NCI-H187 (cell line): ENCODE measurements at places on chromosomes 2 and 18.

DNA sequence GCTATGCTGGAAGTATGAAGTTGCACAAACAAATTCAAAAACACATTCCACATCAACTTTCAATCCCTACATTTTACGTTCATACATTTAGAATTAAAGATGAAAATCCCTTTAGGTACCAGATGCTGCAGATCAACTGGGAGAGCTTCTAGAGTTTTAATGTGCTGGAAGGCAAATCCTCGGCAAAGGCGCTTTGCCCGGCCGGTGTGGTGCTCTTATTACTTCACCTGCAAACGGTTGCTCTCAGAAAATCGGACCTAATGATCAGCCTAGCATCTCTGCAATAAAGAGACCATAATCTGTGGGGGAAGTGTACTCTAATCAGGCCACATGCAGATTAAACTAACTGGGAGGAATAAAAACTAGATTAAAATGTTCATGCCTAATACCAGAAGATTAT lies 513.8 kb downstream of the ZEB2 start:
- DNase-seq = no peak

GRCh38 chr2:155442755-155443372 lies 744.4 kb downstream of the KCNJ3 start:
- no peak for DNase-seq

DNA sequence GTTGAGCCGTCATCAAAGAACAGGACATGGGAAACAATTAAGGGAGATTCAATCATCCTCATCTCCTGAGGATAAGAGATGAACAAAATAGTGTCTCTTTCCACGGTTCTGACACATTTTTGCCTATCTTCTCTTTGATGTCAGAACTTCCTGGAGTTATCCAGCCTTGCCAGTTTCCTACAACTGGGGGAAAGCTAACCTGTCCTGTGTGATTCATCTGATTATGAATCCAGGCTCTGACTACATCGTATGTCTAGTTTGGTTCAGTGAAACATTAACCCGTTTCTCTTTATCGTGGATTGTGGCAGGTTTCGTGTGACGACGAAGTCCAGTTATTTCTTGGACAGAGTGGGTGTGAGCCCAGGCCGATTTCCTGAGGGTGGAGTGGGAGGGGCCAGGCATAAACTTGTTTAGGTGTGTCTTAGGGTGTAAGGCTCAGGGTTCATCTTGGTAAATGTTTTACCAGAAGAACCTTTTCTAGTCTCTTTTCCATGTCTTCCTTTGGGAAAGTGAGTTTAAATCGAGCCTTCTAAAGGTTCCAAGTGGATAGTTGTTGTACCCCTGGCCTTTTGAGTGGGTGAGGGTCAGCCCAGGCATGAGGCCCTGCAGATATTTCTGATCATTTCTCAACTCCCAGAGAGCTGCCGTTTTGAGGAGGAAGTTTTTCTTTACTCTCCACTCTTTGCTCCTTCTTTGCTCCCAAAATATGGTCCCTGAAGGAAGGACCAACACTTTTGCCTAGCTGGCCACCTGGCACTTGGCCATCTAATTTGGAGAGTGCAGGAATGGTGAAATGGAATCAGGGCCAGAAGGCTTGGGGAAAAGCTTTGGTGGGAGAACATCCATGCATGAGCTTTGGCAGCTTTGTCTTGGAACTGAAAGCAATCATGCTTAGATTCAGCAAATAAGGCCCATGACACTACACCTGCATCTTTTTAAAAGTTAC lies 50.4 kb upstream of the FZD5 start:
- DNase-seq = no peak

- DNase-seq = no peak
These were observed 99.0 kb upstream of the ID2 start for GRCh38 chr2:8582651-8583399.

DNA sequence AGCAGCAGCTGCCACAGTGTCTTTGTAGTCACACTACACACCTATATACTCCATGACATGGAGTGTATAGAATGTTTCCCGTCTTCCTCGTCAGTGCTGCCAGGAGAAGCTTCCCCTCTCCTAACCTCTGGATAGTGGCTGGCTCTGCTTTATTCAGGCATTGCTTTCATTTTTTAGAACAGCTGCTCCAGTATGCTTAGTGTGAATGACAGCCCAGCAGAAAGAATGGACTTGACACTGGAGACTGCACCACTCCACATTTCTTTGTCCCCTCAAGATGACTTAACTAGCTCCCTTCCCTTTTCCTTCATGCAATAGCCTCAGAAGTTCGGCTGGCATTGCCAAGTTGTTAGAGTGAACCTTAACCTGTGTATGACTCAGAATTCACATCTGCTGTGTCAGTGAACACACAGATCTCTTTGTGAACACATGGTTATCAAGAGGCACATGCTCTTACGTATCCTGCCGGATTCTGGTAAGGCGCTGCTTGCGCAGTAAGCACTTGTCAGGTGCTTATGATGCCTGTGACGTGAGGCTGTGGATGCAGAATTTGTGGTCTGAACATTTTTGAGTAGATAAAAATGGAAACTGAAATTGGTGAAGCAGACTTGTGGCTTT lies 73.9 kb downstream of the NEDD4L start:
- peak; percentile 7 for DNase-seq

DNA sequence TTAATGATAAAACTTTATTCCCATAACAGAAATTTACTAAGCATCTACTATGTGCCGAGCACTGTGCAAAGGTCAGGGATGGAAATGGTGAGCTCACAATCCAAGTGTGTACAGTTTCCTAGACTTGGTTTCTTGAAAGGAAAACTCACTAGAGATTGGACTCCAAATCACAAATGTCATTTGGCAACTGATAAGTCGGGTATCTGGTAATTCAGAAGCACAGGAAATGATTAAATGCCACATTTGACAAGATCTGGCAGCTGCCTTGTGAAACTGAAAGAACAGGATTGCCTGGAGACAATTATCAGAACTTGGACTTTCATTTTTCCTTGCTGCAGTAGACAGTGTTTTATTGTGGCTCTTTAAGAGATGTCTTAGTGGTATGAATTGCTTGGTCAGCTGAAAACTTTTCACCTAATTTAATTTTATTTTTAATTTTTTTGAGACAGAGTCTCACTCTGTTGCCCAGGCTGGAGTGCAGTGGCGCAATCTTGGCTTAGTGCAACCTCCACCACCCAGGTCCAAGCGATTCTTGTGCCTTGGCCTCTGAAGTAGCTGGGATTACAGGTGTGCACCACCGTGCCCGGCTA lies 19.2 kb downstream of the ITGA6 start:
- DNase-seq = no peak

GRCh38 chr2:84846041-84846663 lies 34.7 kb downstream of the TRABD2A start:
- DNase-seq = no peak

DNA sequence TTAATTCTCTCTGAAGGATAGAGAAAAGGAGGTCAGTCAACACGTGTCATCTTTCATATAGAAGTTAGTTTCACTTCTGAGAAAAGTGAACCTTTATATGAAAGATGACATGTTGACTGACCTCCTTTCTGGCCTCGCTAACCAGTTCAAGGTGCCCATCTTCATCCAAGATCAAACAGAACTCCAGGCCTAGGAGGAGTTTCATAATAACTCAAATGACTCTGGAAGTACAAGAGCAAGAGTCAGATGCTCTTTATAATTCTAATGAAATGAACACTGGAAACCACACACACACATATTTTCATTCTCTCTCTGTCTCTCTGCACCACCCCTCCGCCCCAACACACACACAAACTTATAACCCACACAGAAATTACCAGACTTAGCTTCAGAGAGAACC lies 16.3 kb downstream of the ANKRD44 start:
- no peak for DNase-seq

DNA sequence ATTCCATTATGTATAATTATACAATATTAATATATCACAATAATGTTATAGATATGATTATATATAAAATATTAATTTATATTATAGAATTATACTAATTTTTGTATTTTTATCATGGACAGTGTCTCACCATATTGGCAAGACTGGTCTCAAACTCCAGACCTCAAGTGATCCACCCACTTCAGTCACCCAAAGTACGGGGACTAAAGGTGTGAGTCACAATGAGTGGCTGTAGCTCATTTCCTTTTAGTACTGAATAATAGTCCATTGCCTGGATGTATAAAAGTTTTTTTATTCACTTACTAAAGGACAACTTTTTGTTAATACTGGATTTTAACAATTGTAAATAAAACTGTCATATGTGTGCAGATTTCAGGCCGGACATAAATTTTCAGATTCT lies 417.6 kb upstream of the LINC00305 start:
- DNase-seq = no peak

GRCh38 chr2:66845307-66845706 lies 410.4 kb downstream of the MEIS1 start:
- DNase-seq = no peak

DNA sequence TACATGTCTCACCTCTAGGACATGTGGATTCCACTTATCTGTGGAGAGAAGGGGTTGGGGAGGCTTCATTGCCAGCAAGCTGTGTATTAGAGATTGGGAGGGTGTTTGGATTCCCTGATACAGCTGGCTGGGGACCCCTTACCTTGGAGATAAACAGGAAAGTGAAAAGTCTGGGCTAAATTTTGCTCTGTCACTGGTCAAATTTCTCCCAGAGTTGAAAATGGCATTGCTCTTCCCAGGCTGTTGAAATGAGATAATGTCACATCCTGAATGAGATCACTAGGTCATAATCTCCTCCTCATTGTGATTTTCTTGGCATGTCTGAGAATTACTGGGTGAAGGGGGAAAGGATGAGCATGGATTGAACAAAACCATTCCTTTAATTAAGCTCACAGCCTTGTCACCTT lies 265.0 kb upstream of the PARD3B start:
- DNase-seq = no peak

DNA sequence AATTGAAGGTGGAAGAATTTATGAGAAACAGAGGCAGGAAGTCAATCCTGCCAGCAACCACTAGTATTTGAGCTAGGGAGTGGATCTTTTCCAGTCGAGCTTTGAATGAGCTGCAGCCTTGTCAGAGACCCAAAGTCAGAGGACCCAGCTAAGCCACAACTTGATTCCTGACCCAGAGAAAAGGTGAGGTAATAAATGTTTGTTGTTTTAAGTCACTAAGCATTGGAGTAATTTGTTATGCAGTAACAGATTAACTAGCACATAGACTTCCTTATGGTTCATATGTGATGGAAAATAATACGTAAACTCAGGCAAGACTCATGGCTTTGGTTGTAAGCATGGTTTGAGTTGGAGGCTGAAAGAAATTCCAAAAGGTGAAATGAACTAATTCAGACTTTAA lies 21.6 kb downstream of the EFEMP1 start:
- DNase-seq = no peak

GRCh38 chr2:46339200-46339599 lies 42.0 kb downstream of the EPAS1 start:
- DNase-seq = no peak

DNA sequence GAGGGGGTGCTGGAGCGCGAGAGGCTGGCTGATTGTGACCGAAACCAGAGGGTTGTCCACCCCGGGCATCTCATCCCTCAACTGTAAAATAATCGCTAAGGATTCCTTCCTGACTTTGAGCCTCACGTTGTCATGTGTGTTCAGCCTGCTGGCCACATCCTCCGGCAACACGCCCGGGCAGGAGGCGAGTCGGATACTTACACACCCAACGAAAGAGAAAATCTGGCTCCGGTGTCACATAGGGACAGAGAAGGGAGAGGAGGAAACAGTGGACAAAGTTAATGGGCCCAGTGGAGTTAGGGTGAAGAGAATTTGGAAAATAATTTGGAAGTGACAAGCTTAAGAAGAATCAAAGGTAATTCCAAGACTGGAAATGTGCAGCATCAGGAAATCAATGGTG lies 2.4 kb downstream of the TLX2 start:
- DNase-seq = no peak

DNA sequence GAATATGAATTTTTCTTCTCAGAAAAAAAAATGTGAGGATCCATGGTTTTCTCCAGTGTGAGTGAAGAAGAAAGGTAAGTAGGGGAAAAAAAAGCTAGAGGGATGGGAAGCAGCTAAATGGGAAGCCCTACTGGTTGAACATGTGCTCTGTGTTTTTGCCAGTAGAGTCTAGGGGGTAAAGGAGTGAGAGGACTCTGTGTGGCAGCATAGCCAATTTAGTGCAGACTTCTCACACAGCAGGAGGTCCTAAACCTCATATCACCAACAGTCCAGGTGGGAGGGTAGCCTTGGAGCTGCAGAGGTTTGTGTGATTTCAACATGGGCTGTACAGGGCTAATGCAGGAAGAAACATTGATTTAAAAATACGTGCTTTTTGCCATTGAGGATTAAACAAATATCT lies 334.5 kb upstream of the SPHKAP start:
- no peak for DNase-seq

GRCh38 chr18:40653682-40654081 lies 1301.4 kb upstream of the PIK3C3 start:
- no peak for DNase-seq

GRCh38 chr2:6079405-6079804 lies 387.2 kb downstream of the SOX11 start:
- DNase-seq = no peak

GRCh38 chr2:178242552-178242883 lies 48.2 kb downstream of the OSBPL6 start:
- no peak for DNase-seq

DNA sequence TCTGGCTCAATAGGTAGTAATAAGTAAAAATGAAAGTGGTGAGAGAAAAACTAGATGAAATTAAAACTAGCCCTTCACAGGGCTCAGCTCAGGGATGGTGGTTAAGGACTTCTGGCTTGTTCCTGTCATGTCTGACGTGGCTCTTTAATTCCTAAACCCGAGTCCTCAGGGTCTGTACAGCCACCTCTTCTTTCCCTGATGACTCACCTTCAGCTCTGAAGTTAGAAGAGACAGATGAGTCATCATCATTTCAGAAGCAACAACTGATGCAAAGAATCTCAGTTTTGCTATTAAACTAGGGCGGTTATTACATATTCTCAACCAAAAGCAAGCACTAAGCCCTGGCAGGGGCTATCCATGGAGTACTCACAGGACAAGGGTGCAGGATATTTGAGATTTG lies 24.0 kb upstream of the ITGB6 start:
- no peak for DNase-seq

- DNase-seq = no peak
These were observed 290.8 kb upstream of the MC4R start for GRCh38 chr18:60663060-60663989.

- no peak for DNase-seq
These were observed 68.4 kb upstream of the CDCA7 start for GRCh38 chr2:173286153-173286809.

DNA sequence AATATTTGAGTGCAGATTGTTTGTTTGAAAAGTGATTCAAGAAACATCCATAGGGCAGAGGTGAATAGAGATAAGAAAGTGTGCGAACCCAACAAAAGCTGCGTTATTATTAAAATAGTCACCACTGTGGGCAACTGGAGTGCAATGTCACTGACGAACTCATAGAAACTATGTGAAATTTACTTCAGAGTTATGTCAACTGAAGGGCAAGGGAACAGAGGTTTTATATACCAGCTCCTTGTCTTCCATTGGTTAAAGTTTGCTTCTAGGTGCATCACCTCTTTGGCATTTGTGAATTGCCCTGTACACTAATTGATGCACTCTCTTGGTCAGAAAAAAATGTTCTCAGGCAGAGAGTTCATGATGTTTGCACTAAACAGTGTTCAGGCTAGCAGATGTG lies 110.5 kb upstream of the NYAP2 start:
- no peak for DNase-seq
